ENCODE measurements at places on chromosomes 6 and 20. TPM values are rescaled to one million over a fixed set of nuclear protein-coding genes. Genes with fewer than 3 reads are reported as not detected.

HLA-F gene
- 278 TPM for total RNA-seq

DNA sequence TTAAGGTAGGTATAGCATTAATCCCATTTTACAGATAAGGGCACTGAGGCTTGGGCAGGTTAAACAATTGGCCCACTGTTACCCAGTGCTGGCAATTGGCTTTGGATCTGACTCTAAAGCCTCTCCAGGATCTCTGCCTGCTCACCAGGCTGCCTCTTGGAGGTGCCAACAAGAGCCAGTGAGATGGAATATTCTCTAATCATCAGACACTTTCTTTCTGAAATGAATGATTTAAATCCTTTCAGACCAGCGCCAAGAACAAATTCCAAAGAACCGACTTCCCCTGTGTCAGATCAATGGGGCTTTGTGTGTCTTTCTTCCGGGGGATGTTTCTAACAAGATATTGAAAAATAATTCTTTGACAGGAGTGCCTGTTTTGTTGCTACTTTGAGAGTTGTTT, 23.6 kb downstream of the CYP39A1 start:
- no peak for DNase-seq

DNA sequence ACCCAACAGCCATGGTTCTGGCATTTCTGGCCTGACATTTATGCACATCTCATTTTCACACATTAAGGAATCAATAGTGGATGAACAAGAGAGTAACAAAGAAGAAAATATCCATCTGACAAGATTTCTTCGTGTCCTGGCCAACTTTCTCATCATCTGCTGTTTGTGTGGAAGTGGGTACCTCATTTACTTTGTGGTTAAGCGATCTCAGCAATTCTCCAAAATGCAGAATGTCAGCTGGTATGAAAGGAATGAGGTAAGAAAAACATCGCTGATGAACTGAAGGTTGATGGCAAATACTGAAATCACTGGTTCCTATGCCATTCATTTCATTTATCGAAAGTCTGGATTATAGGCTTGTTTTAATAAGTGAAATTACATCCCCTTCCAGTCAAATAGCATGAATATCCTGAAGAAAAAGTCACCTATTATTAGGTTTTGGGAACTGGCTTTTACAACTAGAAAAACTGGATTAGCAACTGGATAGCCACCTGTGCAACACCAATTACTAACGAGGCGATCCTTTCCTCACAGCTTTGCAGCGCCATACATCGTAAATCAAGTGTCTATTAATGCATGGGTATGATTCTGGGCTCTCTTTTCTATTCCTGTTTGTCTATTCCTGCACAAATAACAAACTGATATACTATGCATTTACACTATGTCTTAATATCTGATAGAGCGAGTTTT, 50.2 kb upstream of the NOP56 start:
- no peak for DNase-seq

DNA sequence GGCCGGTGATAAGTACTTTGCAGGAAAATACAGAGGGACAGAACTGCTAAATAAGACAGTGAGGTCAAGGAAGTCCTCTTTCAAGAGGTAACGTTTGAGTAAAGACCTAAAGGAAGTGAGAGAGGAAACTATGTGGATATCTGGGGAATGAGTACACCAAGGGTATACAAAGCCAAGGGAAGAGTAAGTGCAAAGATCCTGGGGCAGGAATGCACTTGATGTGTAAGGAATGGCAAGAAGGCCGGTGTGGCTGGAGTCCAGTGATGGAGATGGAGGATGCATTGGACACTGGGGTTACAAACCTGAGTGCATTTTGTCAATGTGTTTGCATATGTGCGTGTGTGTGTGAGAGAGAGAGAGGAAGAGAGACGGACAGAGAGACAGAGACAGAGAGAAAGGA, 32.1 kb upstream of the TGM2 start:
- no peak for DNase-seq

PCIF1 gene
- 28.6 TPM for total RNA-seq

DNA sequence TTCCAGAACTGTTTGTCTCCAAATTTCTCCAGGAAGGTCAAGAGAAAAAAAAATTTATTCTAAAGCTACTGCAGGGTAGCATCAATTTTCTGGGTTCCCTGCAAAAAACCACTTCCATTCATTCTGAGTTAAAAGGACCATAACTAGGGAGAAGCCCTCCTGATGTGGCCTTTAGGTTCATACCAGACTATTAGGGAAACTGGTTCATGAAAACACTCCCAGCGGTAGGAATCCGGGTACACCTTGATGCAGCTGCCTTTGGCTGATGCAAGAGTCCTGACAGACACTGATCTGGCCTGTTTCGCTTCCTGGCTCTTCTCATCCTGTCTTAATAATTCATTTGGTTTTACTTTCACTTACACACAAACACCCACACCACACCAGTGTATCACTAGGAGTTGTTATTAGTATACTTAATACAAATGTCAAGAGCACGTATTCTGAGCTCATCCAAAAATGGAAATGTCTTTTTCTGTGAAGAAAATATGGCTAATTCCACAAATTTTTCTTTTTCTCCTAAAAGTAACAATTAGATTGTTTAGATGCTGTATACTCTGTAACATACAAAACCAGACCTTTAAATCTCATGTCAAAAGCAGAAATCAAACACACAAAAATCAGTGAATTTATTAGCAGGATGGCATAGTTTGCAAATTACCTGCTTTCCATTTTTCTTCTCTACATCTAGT, 38.4 kb upstream of the ARHGAP18 start:
- DNase-seq: peak; percentile 39

All from activated T-helper 2 cell treated with anti-CD3 and anti-CD28 coated beads, Interferon-gamma antibody, Interleukin-2, Interleukin-4, amounts not matched to agents 10 μg/mL and 5 μg/mL and 100 μg/mL, durations not matched to agents 14 hours and 24 hours and 36 hours (primary cell).